ENCODE measurements at places on chromosomes 5 and 9. TPM values are rescaled to one million over a fixed set of nuclear protein-coding genes. Genes with fewer than 3 reads are reported as not detected.

- no peaks in the 10 kb centered on the region for H3K4me1 ChIP-seq
- no peak overlapping the region for H3K4me3 ChIP-seq
- DNase-seq, result no peak
- no peaks in the 10 kb centered on the region for H3K27me3 ChIP-seq
- H3K27ac ChIP-seq, result no peak overlapping the region
- no peaks in the 10 kb centered on the region for H3K36me3 ChIP-seq
Observed at GRCh38 chr5:100276071-100276470, 259.1 kb upstream of the FAM174A start.

The SAXO1 gene
- not detected for total RNA-seq

The IL5 gene
- not detected for total RNA-seq

The FBXL7 gene
- total RNA-seq, result not detected

The CDX1 gene
- total RNA-seq, result not detected
